ENCODE measurements at places on chromosomes 3 and 15.

DNA sequence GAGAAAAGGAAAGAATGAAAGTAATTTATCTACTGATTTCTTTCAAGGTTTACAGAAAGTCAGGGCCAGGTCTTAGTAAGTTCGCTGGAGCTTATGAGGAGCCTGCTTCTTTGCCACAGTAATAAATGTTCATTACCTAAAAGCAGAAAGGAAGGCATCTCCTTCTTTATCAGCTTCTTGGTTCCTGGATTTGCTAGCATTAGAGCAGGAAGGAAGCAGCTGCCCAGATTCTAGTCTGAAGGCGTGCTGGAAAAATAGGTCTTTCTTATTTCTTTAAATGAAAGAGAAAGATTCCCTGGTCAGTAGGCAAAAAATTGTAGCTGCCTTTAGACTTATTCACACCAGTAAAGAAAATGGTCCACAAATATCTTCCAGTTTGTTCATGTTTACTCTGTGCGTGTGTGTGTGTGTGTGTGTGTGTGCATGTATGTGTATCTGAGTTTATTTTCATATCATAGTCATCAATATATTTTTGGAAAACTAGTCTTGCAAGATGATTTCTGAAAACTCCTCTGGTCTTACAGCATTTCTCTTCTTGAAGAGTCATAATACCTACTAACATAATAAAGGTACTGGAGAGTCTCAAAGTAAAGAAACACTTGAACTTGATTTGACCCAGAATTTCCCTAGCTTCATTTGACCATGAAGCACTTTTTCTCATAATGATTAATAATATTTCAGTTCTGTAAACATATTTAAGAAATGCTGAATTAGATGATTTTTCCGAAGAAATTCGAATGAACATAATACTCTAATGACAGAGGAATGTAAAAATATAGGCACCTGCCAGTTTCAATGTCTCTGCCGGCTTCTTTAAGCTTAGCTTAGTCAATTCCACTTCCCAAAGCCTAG, 255.3 kb upstream of the ZPLD1 start:
- no peak for DNase-seq

- DNase-seq, result no peak
These were observed 40.6 kb upstream of the KCNH8 start for GRCh38 chr3:19107719-19108118.

GRCh38 chr15:71011503-71012155, 103.6 kb upstream of the THSD4 start:
- DNase-seq, result no peak

- no peak for DNase-seq
These were observed 2.2 kb downstream of the LTK start for GRCh38 chr15:41511331-41511898.

DNA sequence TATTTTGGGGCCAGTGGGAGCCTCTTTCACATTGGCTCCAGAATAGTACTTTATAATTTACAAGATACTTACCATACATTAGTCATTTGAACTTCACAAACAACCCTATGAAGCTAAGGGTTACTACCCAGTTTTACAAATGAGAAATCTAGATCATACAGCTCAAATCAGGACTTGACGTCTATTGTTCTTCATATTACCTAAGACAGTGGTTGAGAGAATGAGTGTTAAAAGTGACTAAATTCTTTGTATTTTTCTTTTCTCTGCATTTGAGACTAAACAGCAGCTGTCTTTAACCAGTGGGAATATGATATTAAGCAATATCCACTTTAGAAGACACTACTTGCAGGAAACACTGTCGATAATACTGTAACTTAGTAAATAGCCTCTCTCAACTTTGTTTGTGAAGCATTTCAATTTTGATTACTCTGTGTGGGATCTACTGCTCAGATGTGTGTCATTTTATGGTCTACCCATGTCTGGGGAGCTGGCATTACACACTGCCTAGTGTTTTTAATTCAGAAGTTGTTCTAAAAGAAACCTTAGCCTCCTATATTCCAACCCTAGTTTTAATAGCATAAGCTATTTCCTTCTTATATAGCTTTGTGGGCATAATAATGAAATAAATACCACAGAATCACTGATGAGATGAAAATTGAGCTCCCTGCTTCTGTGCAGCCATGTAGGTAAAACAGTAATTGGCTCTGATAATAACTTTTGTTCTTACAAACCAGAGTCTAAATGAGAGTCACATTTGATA, 45.9 kb downstream of the IQCH start:
- no peak for DNase-seq

- no peak for DNase-seq
These were observed 14.7 kb upstream of the HDC start for GRCh38 chr15:50280271-50280670.

DNA sequence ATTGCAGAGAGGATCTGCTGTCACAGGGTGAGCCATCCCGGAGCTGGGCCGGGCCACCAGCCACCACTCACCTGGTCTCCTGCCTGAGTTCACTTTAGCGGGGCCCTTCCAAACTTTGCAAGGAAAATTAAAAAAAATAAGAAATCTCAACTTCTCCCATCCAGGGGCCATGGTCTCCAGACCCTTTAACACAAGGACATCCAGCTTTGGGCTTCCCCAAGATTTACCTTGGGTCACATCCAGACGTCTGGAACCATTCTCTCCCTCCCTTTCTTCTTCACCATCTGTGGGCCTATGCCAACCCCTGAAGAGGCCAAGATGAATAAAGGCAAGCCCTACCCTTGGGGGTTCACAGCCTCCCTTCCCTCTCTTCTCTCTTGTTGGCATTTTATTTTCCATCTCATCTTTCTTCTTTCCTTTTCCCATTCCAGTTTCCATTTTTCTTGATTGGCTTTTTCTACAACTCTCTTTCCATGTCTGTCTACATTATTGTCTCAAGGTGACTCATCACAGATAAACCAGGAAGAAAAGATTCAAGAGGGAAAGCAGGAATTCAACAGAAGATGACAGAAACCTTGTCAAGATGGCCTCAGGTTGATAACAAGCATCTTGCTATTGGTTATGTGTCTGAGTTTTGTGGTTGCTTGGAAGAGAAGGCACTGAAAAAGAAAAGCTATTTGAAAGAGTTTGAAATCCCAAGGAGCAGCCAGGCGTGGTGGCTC, 49.5 kb downstream of the ITGA11 start:
- DNase-seq, result no peak

DNA sequence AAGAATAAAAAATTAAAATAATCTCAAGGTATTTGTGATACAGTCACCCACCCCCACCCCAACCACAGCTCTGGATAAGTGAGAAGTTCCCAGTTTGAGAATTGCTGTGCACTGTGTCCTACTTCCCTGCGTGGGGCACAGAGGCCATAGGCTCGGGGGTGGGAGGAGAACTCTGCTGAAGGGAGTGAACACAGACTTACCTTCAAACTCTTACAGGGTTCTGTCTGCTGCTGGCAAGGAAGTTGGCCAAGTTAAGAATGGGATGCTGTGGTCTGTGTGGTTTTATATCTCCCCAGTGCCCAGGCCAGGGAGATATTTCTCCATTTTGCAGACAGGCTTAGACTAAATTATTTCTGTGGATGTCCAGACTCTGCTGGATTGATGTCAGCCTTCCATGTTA, 37.6 kb downstream of the SPTSSB start:
- no peak for DNase-seq

DNA sequence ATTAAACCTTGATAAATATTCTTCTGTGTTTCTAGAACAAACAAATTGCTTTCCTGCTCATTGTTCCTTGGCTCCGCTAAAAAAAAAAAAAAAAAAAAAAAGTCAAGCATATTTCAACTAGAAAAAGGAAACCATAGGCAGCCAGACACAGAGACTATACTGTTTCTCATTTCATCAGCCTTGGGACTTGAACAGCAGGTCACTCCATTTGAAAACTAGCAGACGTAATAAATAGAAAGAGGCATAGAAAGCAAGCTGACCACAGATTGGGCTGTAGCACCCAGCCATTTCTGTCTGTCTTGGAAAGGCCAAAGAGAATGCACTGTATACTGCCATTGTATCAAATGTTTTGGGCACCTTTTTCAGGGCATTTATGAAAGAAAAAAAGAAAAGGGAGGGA, 697.1 kb downstream of the NLGN1 start:
- DNase-seq, result no peak

GRCh38 chr3:11274566-11275142, 2.5 kb downstream of the ATG7 start:
- no peak for DNase-seq
